ENCODE measurements at places on chromosomes 16 and 17. TPM values are rescaled to one million over a fixed set of nuclear protein-coding genes. Genes with fewer than 3 reads are reported as not detected.

TSPOAP1 gene
- 30.2 TPM for total RNA-seq

CACNA1H gene
- total RNA-seq: 133 TPM

ZG16 gene
- not detected for total RNA-seq

GRCh38 chr16:2081201-2082084 is 33.7 kb downstream of the TSC2 start:
- no peak for DNase-seq

DNA sequence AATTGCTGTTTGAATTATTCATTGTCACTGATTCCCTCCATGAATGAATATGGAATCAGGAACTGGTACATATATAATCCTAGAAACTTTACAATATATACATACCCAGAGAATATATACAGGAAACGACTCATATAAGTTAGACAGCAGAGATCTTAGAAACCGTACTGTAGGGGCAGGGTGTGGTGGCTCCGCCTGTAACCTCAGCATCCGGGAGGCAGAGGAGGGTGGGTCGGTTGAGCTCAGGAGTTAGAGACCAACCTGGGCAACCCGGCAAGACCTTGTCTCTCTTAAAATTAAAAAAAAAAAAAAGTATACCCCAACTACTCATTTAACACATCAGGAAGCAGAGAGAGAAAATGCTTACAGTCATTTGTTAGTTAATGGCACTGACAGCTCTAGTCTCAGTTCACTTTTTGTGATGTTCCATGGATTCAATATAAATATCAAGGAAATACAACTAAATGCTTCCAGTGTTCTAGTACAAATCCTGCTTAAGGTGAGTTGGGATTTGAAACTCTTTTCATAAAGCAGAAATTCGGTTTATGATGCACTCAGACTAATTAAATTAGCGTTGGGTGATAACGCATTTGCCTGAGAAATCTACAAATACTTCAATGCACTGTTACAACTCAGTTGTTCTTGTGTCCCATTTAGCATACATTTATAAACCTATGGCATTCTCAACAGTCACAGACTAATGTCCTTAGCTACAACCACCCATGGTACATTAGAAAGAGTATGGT is 5.6 kb downstream of the GLG1 start:
- DNase-seq: no peak

GRCh38 chr17:77107506-77108433 is 33.0 kb upstream of the SEC14L1 start:
- no peak for DNase-seq

GRCh38 chr16:83336603-83337002 is 471.2 kb upstream of the HSBP1 start:
- no peak for DNase-seq

GRCh38 chr16:287298-287811 is 4.4 kb downstream of the PDIA2 start:
- no peak for DNase-seq

DNA sequence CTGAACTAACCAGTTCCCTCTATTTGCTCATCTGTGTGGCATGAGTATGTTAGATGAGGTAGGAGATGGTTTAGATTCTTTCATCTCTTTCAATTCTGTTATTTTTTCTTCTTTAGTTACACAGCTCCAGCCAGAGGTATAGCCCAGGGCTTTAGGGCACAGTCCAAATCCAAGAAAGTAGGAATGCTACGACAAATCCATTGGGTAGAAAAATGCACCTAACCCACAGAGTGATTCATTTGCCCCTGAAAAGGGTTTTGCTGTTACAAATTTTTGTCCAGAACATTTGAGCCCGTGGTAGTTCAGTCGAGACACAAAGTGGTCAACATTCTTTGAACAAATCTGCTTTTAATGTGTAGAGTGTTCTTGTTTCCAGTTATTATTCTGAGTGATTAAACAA is 250.7 kb downstream of the HS3ST3A1 start:
- DNase-seq: no peak

- no peak for DNase-seq
Observed at GRCh38 chr17:64423881-64424280, 25.0 kb upstream of the MILR1 start.

GRCh38 chr16:73485880-73486279 is 438.0 kb upstream of the ZFHX3 start:
- DNase-seq: no peak

GRCh38 chr17:74460241-74460640 is 6.2 kb upstream of the CD300A start:
- DNase-seq: no peak

Measured in mucosa of gallbladder (tissue), 1 donor.